GM18507 (cell line): ENCODE measurements at places on chromosomes 16 and 17.

- DNase-seq: no peak
Measured at GRCh38 chr16:86093801-86094750, 195.1 kb downstream of the IRF8 start.

GRCh38 chr16:5200123-5200522, 102.5 kb upstream of the EEF2KMT start:
- no peak for DNase-seq

DNA sequence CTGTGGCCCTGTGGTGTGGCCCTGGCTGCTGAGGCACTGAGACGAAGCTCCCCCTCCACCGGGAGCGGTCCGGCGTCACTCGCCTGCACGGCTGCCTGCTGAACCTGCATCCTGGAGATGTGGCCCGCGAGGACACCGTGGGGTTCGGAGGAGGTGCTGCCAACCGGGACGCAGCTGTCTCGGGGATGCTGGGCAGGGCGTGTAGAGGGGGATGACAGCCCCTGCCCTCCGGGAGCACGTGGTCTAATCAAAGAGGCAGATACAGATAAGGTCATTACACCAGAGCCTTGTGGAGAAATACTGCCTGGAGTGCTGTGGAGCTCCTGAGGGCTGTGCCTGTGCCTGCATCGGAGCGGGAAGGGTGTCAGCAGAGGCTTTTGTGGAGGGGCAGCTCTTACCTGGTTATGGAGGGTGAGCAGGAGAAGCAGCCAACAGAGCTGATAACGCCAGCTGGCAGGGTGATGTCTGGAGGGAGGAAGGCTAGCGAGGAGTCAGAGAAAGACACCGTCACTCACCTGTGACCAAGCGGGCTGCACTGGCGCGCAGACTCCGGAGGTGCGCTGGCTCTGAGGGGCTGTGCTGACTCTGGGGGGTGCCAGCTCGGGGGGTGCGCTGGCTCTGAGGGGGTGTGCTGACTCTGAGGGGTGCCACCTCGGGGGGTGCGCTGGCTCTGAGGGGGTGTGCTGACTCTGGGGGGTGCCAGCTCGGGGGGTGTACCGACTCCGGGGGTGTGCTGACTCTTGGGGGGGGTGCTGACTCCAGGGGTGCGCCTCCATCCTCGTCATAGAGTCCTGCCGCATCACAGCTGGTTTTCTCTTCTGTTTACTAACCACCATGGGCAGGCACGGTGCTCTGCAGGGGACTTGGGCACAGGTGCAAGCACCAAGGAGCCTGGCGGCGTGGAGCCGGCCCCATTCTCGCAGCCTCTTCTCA, 104.7 kb upstream of the CHMP6 start:
- DNase-seq: no peak

DNA sequence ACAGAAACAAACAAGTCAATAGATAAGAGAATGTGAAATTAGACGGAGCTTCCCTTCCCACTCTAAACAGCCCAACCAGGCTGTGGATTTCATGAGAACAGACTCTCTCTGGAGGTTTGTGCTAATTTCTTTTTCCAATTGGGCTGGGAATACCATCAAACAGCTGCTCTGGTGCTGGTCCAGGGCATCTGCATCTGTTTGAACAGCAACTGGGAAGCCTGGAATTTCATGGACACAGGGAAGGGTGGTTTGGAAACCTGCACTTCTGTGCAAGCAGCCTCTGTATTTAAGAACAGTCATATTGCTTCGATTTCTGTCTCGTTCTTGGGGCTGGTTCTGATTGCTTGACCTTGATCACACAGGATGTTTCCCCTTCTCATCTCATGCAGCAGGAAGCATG, 88.7 kb downstream of the FOXL1 start:
- DNase-seq: no peak

DNA sequence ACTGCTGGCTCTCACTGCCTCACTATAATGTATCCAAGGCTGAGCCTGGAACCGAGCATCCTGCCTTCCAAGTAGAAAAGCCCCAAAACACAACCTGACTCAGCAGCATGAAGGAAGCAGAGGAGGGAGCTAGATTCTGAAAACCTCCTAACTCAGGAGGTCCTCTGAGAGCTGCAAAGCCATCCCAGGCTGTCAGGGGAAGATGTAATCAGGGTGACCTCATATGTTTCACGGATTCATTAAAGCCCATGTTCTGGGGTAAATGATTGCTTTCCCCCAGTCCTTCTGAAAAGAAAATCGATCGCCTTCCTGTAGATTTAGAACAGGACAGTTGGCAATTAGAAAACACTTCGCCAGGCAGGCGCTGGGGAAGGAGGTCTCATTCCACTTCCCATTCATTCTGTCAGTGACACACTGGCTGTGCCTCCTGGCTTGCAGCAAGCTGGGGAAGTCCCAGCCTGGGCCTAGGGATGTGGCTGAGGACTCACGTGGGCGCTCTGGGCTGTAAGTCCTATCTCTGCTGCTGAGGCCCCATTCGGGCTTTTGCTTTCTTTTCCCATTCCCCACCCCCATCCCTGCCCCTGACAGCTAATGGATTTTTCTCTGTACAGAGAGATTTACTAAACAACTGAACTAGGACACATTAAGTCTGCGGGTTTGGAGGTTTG, 75.7 kb upstream of the TMEM132E start:
- DNase-seq: no peak

GRCh38 chr17:75633486-75634375, 497 bp downstream of the SMIM5 start:
- DNase-seq: peak; percentile 49

DNA sequence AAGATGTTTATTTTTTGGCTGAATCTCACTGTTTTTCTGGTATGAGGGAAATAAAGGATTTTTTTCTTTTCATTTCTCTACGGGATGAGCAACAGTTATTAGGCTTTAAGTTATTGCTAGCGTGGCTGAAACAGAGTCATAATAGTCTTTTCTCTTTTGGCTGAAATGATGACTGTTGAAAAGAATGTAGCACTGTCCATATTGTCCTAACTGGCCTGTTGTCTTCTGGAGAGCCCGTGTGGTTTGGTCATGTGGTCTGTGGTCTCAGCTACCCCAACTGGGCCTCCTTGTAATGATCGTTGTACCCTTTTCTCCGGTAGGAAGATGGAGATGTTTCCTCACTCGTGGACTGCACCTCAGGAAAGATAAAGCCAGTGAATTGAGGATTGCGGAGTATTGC, 36.6 kb downstream of the EPN2 start:
- no peak for DNase-seq

- DNase-seq: no peak
Measured at GRCh38 chr17:37502009-37502936, 12.6 kb downstream of the DUSP14 start.

DNA sequence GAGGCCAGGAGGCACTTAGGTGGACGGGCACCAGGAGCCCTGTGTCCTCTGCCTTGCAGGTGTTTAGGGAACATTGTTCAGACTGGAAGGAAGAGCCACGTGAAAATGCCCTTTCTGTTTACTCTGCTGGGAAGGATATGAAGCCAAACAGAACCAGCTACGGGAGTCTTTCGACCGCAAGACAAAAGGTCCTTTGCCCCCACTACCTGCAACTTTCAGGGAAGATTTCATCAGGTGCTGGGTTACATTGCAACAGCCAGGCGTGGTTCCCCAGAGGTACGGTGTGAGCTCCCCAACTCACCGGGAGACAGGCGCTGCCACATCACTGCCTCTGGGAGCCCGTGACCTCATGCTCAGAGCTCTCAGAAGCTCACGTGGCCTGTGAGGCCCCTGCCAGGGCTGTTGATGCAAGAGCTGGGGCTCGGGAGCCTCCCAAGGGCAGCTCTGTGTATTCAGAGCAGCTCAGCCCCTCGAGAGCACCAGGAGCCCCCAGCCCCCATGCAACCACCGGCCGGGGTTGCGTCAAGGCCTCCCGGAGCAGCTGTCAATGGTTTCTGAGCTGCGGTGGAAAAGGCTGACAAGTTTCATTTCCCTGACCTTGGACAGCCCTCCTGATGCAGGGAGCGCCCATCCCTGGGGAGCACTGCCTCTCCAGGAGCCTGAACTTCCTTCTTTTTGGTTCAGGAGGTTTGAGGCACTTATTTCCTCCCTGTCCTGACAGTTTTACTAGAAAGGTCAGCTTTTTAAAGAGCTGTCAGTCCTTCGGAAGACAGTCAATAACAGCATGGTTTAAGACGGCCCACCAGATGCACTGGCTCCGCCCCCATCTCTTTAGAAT, 42.1 kb downstream of the TBC1D16 start:
- DNase-seq: no peak

GRCh38 chr16:86287664-86288201, 222.6 kb upstream of the FOXF1 start:
- DNase-seq: no peak

GRCh38 chr17:31289790-31290189, 7.2 kb downstream of the OMG start:
- DNase-seq: no peak

- no peak for DNase-seq
Measured at GRCh38 chr17:55641676-55642081, 81.0 kb downstream of the TMEM100 start.

- DNase-seq: no peak
Measured at GRCh38 chr17:27928587-27928986, 35.4 kb upstream of the LYRM9 start.

DNA sequence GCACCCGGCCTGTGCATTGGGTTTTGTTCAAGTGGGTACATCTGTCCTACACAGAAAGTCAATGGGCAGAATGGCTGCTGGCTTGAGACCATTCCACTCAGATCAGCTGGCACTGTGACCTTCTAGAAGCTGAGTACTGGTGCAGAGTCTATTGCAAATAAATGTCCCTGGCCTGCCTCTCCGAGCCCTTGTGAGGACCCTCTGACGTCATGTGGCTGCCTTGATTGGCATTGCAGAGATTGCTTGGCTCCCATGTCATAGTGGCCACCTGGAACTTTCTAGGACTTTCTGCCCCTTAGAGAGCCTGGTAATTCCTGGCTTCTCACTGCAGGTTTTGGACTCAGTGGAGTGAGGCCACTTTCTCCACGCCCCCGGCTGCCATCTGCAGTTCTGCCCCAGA, 211.3 kb downstream of the ENGASE start:
- no peak for DNase-seq

GRCh38 chr17:75632428-75632827, 806 bp upstream of the SMIM5 start:
- DNase-seq: no peak

DNA sequence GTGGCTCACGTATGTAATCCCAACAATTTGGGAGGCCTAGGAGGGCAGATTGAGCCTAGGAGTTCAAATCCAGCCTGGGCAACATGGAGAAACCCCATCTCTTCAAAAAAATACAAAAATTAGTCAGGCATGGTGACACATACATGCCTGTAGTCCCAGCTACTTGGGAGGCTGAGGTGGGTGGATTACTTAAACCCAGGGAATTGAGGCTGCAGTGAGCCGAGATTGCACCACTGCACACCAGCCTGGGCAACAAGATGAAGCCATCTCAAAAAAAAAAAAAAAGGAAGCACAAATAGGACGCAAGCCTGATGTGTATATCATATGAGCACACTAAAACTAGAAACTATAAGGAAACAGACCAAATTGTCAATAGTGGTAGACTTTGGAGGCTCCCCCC, 17.1 kb upstream of the FLCN start:
- DNase-seq: no peak

GRCh38 chr17:79705674-79706073, 25.1 kb upstream of the ENPP7 start:
- DNase-seq: no peak

- DNase-seq: peak; percentile 38
Measured at GRCh38 chr17:13024526-13025257, 6.9 kb upstream of the ELAC2 start.

DNA sequence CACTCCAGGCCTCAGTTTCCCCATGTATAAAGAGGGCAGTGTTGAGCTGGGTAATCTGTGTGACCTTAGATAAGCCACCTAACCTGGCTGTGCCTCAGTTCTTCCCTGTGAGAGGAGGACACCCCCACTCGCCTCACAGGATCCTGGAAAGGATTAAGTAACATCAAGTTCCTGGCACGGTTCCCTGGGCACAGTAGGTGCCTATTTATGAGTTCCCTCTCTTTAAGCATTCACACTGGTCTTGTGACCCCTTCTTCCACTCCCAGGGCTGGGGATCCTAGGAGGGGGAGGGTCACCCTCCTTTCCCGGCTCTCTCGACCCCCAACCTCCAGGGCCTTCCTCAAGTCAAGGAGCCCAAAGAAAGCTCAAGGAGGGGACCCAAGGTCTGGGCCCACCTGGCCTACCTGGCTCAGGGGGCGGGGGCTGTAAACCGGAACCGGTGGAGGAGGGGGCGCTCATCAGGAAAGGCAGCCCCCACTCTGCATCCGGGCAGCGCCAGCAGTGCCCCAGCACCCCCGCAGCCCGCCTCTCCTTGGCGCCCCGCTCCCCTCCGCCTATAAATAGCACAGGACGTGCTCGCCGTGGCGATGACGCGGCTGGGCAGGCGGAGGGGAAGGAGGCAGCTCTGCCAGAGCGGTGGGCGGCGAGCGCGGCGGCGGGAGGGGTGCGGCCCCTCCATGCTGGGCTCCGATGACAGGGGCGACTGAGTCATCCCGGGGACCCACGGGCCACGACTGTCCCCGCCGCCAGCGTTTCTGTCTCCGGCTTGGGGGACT, 9.4 kb downstream of the RPL19 start:
- DNase-seq: no peak

DNA sequence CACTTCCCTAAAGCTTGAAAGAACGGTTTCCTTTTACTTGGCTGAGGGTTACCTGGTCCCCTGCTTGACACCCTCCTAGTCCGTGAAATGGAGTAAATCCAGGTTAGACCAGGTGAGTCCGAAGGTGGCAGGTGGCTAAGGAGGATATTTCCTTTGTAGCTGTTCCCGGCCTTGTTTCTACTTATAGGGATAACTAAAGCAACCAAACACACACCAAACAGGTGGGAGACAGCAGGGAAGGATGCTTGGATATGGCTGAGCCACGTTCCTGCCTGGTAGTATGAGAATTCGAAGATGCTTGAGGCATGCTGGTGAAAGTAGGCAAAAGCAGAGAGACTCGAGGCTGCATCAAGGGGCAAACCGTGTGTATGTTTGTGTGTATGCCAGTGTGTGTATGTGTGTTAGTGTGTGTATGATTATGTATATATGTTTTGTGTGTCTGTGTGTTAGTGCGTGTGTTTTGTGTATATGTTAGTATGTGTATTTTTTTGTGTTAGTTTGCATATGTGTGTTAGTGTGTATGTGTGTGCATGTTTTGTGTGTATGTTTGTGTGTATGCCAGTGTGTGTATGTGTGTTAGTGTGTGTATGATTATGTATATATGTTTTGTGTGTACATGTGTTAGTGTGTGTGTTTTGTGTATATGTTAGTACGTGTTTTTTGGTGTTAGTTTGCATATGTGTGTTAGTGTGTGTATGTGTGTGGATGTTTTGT, 28.9 kb downstream of the RBFOX1 start:
- DNase-seq: no peak

DNA sequence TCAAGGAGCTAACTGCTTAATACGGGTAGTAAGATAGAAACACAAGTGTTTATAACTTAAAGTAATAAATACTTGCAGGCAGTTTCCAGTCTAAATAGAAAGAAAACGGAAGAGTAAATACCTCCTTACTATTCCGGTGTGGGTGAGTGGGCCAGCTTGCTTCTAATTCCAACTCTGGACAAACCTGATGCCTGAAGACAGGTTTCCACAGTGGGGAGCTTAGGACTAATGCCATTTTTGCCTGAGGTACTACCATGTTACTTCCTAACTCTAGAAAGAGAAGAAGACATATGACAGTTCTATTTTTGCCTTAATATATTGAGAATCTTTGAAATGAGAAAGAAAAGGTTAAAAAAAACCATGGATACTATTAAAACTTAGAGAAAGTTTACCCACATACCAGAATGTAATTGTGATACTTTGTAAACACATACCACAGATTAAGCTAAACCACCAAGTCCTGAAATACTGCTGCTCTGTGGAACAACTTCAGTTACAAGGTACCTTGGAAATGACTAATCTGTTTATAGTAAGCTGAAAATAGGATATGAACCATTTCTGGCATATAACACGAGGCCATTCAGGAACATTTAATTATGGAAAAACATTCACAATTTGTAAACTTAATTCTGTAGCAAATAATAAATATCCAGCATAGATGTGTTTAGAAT, 70.2 kb downstream of the ZZEF1 start:
- DNase-seq: no peak
